SK-MEL-5 (cell line): ENCODE measurements at places on chromosomes 3 and 15. TPM values are rescaled to one million over a fixed set of nuclear protein-coding genes. Genes with fewer than 3 reads are reported as not detected.

DNA sequence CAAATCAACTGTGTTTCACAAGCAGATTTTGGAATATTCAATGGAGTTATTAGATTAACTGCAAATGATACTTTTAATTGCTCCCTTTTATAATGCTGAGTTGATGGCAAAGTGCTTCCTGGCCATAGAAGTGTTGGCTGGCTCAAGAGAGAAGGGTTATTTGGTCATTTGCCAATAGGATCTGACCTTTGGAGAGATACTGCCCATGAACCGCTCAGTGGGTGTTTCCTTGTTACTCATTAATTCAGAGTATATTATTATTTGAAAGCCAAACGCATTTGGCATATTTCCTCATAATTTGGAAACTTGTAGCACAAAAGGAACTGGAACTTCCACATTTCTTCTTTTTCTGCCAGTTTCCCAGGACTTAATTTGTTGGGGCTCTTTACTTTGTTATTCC lies 234.7 kb downstream of the CDIN1 start:
- no peak for DNase-seq

DNA sequence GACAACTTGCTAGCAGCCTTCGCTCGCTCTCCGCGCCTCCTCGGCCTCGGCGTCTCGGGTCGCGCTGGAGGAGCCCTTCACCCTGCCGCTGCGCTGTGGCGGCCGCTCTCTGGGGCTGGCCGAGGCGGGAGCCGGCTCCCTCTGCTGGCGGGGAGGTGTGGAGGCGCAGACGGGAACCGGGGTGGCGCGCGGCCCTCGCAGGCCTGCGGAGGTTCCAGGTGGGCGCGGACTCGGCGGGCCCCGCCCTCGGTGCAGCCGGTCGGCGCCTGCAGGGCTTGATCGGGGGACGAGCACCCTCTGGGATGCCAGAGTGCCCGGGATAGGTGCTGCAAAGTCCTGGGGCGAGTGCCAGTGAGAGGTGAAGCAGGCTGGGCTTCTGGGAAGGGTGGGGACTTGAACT lies 989.9 kb downstream of the ROBO2 start:
- no peak for DNase-seq

DNA sequence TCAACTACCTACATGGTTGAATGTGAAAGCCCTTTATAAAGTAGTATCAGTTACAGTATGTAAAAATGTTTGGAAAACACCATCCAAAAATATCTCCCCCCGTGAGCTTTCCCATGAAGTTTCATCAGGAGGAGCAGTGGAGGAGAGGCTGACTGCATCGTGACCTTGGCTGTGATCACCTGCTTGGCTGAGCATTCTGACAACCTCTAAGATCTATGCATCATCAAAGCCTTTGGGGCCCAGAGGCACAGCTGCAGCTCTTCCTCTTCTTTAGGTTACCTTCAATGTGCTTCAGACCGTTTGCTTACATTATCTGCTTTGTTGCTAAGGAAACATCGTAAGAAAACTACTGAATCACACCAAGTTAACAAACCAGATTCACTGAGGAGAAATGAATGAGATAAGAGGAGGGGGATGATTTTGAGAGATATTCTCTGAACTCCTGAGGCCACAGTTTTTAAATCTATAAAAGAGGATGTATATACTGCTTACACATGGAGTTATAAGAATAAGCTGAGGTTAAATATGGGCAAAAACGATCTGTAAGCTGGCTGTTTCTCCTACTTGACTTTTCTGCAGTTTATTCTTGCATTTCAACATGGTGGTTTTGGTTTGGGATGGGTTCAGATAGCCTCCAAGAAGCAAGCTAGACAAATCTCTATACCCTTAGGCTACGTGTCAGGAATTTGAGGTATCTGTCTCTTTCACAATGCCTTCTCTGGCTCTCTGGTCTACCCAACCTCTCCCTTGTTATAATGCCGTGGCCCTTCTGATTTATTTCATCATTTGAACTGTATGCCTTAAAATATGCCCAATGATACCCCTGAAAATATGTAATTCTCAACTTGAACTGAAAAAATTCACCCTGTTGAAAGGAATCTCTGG lies 4.0 kb downstream of the GCSAM start:
- no peak for DNase-seq

GRCh38 chr3:139674571-139675260 lies 3.1 kb downstream of the NMNAT3 start:
- no peak for DNase-seq

DNA sequence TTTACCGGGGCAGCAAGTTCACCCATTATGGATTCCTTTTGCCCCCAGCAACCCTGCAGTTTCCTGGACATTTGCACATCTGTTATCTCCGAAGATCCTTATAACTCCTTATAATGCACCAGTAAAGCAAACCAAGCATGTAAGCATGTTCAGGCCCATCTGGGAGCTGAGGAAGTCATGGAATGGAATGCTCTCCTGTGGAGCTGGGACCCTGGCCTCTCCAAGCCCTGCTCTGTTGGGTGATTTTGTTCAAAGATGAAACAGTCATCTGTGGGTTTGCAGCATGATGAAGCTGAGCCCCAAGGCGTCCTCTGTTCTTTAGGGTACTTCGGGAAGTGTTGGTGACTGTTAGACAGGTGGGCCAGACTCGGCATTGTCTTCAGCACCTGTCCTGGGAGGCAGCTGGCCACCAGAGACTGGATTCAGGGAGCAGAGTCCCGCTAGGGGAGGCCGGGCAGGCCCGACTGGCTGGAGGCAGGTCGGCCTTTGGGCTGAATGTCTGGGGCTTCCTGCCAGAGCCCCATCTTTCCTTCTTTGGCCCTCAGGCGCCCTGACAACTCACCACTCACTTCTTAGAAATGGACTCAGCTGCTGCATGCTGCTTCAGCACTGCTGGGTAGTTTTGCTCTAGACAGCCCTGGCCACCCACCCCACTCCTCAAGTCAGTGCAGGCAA lies 3.9 kb downstream of the DNAH1 start:
- DNase-seq: no peak

GRCh38 chr3:20511863-20512505 lies 326.0 kb upstream of the SGO1 start:
- DNase-seq: peak; percentile 83

- DNase-seq: no peak
Measured at GRCh38 chr3:33729993-33730392, 11.9 kb upstream of the CLASP2 start.

- no peak for DNase-seq
Measured at GRCh38 chr3:98532275-98532637, 478 bp downstream of the GPR15 start.

DNA sequence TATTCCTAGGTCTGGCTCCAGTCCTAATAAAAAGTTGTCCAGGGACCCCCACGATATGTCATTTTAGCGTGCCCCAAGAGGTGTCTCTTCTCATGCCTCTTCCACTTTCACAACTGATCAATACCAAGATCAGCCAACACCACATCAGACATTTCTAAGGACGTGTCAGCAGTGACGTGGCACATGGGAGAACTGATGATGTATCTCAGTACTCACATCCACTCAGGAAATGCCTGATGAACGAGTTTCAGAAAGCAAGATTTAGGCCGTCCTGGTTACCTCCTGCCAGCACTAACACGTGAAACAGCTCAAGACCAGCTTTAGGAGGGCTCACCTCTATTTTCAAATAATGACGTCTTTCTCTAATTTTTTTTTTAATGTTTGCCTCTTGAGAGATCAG lies 19.6 kb downstream of the VGLL4 start:
- no peak for DNase-seq

GRCh38 chr3:12875857-12876836 lies 34.8 kb upstream of the RPL32 start:
- DNase-seq: no peak

DNA sequence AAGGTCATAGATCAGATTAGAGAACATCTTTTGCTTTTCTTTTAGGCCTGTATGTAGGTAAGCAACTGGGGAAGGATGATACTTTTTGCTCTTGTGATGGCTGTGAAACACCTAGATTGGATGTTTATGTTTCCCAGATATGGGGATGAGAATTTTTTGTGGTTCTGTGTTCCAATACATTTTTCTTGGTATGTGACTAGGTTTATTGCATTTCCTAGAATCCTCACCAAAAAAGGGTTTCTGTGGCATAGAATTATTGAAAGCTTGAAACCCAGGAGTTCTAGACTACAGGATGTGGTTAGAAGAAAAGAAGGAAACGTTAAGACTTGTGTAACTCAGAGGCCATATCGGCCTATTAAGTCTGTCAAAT lies 25.8 kb downstream of the OXNAD1 start:
- no peak for DNase-seq

GRCh38 chr15:62966294-62967078 lies 76.1 kb upstream of the TPM1 start:
- no peak for DNase-seq

DNA sequence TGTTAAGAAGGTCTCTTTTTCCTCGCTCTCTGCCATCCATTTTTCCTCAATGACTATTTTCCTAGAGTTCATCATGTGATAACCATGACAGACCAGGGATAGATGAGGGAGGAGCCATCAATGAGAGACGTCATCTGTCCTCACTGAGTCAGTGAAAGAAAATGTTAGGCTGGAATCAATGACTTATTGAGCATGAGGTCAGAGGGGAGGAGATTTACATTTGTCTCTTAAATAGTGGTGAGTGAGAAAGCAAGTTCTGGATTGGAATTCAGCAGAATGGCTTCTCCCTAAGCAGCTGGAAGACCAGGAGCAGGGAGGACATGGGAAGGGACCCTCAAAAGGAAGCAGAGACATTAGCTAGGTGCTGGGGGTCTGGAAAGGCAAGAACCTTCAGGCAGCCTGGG lies 28.2 kb upstream of the USP3 start:
- peak; percentile 80 for DNase-seq

DNA sequence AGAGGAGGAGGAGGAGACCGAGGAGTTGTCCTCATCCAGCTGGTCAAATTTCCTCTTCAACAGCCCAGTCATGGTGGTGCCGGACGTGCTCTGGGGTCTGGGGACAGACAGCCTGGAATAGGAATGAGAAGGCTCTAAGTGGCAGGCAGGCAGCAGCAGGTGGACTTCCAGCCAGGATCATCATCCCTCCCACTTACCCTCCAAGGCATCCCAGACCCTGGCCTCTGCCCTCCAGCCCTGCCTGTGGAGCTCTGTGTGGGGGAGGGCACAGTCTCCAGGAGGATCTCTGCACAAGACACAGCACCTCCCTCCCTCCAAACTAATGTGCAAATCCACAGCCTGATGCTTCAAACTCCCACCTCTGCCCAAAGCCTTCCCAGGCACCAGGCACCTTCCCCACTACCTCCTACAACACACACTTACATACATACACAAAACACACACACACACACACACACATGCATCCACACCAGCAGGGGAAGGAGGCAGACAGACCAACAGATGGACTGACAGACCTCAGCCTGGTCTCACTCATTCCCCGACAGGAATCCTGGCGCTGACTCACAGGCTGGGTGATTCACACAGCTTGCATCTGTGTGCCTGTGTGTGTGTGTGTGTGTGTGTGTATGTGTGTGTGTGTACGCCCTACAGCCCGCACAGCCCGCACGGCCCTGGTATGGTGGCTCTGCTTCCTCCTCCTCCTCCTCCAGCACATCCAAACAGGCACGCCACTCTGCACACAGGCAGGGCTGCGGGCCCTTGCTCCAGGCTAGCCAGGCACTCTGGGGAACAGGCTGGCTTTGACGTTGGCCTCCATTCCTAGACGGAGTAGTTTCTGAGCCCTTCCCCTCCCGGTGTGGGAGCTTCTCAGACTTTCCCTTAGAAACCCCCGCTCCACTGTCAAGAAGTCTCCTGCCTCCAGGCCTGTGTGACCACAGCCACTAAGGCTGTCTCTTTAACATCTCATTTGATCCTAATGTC lies 6.5 kb downstream of the CSRNP1 start:
- peak; percentile 45 for DNase-seq

DNA sequence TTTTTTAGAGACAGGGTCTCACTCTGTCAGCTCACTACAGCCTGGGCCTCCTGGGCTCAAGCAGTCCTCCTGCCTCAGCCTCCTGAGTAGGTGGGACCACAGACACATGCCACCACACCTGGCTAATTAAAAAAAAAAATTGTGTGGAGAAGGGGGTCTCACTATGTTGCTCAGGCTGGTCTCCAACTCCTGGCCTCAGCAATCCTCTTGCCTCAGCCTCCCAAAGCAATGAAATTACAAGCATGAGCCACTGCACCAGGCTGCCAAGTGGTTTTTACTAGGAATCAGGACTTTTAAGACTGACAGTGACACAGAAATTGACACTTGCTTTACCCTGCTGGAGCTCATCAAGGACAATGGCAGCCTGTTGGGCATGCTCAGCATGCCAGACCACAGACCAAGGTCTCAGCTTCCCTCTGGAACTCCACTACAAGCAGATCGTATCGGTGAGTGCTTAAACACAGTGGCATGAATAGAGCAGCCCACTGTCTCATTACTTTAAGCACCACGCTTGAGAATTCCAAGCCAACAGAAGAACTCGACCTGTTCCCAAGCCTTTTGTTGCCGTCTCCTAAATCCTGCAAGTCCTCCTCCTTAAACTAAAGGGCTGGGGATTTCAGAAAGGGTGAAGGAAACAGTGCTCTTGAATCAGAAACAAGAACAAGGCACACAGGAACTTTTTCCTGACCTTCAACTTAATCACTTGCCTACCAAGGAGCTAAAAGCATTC lies 41.4 kb downstream of the EOMES start:
- DNase-seq: no peak

MKRN2OS gene
- not detected in 2 replicates for total RNA-seq

DUOXA2 gene
- not detected in 2 replicates for total RNA-seq

BLM gene
- 41.3 and 41.9 TPM in 2 replicates for total RNA-seq

NRG4 gene
- total RNA-seq: 2.8 and 6.3 TPM in 2 replicates

RUVBL1 gene
- 151 and 161 TPM in 2 replicates for total RNA-seq

MASP1 gene
- not detected in 2 replicates for total RNA-seq

C15orf39 gene
- 10.1 and 12.6 TPM in 2 replicates for total RNA-seq

LINGO1 gene
- 0.90 and 2.1 TPM in 2 replicates for total RNA-seq

SLC38A3 gene
- 0.13 and 0.42 TPM in 2 replicates for total RNA-seq
